SK-N-MC (cell line): ENCODE measurements at places on chromosomes 12 and 14.

- no peak for DNase-seq
Measured at GRCh38 chr12:117167769-117168168, 22.5 kb downstream of the FBXO21 start.

DNA sequence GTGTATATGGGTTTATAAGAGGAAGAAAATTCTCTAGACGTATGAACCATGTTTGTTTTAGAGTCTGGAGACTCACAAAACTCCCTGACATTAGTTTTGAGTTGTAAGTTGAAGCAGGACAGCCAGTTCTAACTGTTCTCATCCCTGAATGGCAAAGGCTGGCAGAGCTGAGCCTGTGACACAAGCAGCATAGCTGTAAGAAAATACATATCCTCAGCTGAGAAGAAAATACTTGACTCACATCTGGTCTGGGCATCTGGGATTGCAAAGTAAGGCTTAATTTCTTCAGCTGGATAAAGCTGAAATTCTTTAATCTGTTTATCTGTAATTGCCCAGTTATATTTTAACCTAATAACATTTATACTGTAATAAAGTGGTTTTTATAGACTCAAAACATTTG lies 156.3 kb downstream of the PELI2 start:
- DNase-seq, result no peak

DNA sequence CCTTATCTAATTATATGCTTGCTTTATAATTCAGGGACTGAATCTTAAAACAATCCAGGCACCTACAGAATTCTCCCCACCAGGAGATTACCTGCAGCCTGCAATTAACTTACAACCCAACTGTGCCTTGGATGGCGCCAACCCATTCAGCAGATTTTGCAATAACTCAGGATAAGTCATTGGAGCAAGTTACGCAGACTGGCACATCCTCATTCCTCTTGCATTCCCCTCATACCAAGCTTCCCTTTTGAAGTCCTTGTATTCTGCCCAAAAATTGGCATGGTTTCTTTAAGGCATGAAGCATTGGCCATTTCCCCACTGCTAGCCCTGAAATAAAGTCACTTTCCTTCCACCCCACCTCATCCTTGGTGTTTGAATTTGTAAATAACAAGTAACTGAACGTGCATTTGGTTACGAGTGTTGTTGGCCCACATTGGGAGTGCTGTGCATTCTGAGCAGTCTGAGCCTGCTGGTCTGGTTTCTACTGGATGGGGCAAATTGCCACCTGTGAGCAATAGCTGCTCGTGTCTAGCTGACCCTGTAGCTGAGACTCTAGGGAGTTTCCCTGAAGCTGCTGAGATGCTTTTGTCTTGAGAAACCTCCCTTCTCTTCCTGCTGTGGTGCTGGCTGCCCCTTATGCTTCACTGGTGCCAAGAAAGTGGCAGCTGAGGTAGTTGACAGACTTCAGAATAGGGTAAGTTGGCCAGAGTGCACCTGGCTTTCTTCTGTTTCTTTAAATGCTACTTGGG lies 99.2 kb upstream of the SCAF11 start:
- DNase-seq, result no peak

GRCh38 chr14:51484485-51484884 lies 167.2 kb upstream of the FRMD6 start:
- DNase-seq, result no peak

DNA sequence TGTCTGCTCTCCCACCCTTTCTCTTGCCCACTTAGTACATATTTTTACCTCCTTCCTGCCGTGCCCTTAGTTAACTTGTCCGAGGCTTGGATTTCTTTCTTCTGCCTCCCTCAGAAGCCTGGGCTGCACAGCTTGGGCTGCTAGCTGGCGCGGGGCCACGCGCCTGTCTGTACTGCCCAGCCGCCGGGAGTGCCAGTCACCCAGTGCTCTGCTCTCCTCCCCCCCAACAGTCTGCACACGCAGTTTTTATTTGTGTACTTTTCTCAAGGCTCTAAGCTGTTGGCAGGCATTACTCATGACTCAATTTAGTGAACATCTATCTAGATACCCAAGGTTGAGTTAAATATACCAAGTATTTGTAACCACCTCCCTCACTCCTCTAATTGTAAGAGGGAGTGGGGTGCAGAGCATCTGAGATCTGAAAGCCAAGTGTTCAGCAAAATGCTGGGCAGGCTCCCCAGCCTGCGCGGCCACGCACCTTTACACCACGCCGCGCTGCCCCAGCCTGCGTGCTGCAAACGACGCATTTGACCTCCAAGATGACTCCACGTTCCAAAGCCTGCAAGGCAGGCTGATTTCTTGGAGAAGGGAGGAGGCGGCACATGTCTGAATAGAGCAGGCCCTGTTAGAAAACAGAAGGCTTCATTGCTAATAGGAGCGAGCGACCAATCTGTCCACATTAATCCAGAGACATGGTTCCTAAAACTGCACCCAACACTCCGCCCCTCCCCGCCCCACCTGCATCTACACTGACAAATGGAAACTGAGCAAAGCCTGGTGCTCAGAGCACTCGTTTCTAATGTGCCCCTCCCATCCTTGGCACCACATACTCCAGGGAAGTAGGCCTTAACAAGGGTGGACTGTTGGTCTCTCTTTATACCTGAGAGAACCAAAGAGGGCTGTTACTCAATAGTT lies 18.2 kb upstream of the CACNA2D4 start:
- DNase-seq, result no peak

GRCh38 chr12:13373131-13373530 lies 176.6 kb downstream of the EMP1 start:
- DNase-seq, result no peak

DNA sequence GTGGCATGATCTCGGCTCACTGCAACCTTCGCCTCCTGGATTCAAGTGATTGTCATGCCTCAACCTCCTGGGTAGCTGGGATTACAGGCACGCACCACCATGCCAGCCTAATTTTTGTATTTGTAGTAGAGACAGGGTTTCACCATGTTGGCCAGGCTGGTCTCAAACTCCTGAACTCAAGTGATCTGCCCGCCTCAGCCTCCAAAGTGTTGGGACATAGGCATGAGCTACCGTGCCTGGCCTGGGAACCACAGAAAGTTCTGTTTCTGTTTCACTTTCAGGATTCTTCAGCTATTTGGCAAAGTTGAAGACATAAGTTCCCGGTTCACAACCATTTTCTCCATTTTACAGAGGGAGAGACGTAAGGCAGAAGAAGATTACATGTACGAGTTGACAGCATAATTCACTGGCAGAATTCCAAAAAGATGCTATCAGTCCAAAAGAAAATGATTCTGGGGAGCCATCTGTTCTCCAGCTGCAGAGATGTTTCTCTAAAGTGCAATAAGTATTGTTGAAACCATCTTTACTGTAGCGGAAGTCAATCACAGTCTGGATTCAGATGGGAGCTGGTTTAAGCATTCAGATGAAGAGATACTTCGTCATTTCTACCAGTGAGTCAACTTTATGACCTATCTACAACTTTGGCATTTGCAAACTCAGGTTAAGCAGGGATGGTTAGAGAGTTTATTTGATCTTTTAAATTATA lies 8.1 kb upstream of the RNF34 start:
- DNase-seq, result peak; percentile 47

DNA sequence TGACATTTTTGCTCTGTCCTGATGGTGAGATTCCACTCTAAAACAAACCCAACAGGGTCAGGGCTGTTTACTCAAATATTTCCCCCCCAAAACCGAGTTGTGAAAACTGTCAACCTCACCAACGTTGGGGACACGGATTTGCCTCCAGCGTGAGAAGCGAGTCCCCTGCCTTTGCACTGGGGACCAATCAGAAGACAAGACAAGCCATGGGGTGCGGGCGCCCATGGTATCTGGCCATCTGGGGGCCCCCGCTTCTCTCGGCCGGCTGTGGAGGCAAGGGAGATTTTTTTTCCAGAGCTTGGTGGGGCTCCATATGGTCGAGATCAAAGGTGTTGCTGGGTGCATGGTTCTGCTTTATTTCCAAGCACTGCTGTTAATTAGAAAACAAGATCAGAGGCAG lies 272.1 kb downstream of the BCL11B start:
- DNase-seq, result no peak

GRCh38 chr14:55052269-55052930 lies 953 bp downstream of the MAPK1IP1L start:
- DNase-seq, result no peak

DNA sequence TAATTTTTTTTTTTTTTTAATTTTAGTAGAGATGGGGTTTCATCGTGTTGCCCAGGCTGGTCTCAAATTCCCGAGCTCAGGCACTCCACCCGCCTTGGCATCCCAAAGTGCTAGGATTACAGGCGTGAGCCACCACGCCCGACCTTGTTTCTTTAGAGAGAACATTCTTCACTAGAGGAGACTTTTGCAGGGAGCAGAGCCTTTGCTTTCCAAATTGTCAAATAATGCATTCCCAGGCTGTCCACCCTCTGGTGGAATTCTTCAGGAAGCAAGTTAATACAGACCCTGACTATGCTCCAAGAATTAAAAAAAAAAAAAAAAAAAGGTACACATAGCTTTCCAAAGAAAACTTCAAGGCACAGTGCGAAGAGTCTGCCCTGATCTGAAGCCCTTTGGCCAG lies 6.8 kb downstream of the ALDH1L2 start:
- DNase-seq, result no peak
